ENCODE measurements at places on chromosomes 4 and X. TPM values are rescaled to one million over a fixed set of nuclear protein-coding genes. Genes with fewer than 3 reads are reported as not detected.

GRCh38 chr4:32435308-32435707 is 1715.1 kb downstream of the PCDH7 start:
- H3K27ac ChIP-seq = no peak overlapping the region
- no peak overlapping the region for H3K4me3 ChIP-seq
- H3K4me1 ChIP-seq = no peaks in the 10 kb centered on the region
- no peak for DNase-seq
- no peaks in the 10 kb centered on the region for H3K27me3 ChIP-seq
- no peaks in the 10 kb centered on the region for H3K36me3 ChIP-seq

ZBTB49 gene
- 13.3 TPM for total RNA-seq

- H3K27me3 ChIP-seq = peaks cover 2% of the 10 kb centered on the region
- H3K4me3 ChIP-seq = no peak overlapping the region
- H3K4me1 ChIP-seq = peaks cover 43% of the 10 kb centered on the region
- no peaks in the 10 kb centered on the region for H3K36me3 ChIP-seq
- no peak for DNase-seq
Observed at GRCh38 chrX:136745215-136746173, 35.2 kb downstream of the ARHGEF6 start.

GRCh38 chr4:122458625-122459024 is 2.1 kb upstream of the IL2 start:
- no peak for DNase-seq
- H3K4me3 ChIP-seq = no peak overlapping the region
- no peaks in the 10 kb centered on the region for H3K27me3 ChIP-seq
- H3K27ac ChIP-seq = no peak overlapping the region
- H3K4me1 ChIP-seq = peaks cover 8% of the 10 kb centered on the region

- H3K4me3 ChIP-seq = no peak overlapping the region
- no peak for DNase-seq
- no peaks in the 10 kb centered on the region for H3K36me3 ChIP-seq
- peaks cover 5% of the 10 kb centered on the region for H3K27me3 ChIP-seq
- H3K4me1 ChIP-seq = no peaks in the 10 kb centered on the region
Observed at GRCh38 chr4:31748382-31748781, 1028.2 kb downstream of the PCDH7 start.

DNA sequence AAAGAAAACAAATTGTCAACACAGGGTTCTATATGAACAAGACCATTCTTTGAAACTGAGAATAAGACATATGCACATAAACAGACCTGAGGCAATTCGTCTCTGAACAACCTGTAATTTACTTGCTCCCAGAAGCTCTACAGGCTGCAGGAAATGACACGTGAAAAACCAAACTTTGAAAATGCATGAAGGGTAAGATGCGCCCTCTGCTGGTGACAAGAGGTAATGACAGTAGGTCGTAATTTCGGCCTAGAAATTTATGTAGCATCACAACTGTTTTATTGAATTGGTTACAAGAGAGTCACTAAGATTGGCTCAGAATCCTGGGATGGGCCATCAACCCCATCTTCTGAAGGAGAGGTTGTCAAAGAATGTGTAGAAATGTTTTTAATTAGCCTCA is 276.5 kb downstream of the PPP4R3C start:
- DNase-seq = no peak
- H3K4me3 ChIP-seq = no peak overlapping the region
- no peaks in the 10 kb centered on the region for H3K27me3 ChIP-seq
- H3K36me3 ChIP-seq = no peaks in the 10 kb centered on the region
- no peak overlapping the region for H3K27ac ChIP-seq

- H3K4me3 ChIP-seq = no peak overlapping the region
- no peak for DNase-seq
- peaks cover 23% of the 10 kb centered on the region for H3K4me1 ChIP-seq
- H3K27me3 ChIP-seq = peaks cover 2% of the 10 kb centered on the region
- H3K36me3 ChIP-seq = no peaks in the 10 kb centered on the region
Observed at GRCh38 chrX:41108007-41108406, 22.8 kb downstream of the USP9X start.

DNA sequence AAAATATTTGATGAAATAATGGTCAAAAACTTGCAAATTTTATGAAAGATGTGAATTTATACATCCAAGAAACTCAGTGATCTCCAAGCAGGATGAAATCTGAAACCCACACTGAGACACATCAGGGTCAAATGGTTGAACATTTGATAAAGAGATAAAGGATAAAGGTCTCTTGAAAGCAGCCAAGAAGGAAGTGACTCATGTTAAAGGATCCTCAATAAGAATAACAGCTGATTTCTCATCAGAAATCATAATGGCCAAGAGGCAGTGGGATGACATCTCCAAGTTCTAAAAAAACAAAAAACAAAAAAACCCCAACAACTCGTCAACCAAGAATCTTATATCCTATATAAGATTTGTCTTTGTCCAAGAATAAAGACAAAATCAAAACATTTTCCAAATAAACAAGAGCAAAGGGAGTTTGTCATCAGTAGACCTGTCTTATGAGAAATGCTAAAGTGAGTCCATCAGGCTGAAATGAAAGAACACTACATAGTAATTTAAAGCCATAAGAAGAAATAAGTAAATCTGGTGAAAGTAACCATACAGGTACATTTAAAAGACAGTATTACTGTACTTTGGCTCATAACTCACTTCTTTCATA is 121.7 kb downstream of the PDS5A start:
- H3K27me3 ChIP-seq = no peaks in the 10 kb centered on the region
- peak overlapping the region; percentile 32 for H3K4me3 ChIP-seq
- DNase-seq = no peak
- H3K36me3 ChIP-seq = peaks cover 43% of the 10 kb centered on the region

PTTG2 gene
- not detected for total RNA-seq

GNL3L gene
- 32.7 TPM for total RNA-seq

CT45A1 gene
- not detected for total RNA-seq

- H3K36me3 ChIP-seq = peaks cover 4% of the 10 kb centered on the region
- no peak for DNase-seq
- no peak overlapping the region for H3K4me3 ChIP-seq
- H3K4me1 ChIP-seq = no peaks in the 10 kb centered on the region
Observed at GRCh38 chr4:187903700-187904099, 91.9 kb upstream of the ZFP42 start.

DNA sequence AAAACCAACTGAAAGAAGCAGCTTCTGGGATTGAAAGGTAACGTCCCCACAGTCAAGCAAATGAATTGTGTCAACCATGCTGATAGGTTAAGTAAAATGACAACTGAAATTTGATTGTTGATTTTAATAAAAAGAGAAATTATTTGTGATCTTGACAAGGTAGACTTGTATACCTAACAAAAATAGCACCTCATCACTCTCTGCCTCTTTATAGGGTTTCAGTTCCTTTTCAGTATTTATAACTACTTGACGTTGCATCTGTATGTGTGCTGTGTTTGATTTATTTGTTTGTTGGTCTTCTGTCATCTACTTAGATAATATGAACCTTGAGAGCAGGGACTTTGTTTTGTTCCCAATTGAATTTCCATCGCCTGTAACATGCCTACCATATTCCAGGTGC is 7.9 kb upstream of the PPP3CA start:
- no peak overlapping the region for H3K4me3 ChIP-seq
- DNase-seq = no peak
- no peak overlapping the region for H3K27ac ChIP-seq

MAGED4B gene
- total RNA-seq = 129 TPM

GRCh38 chrX:119008110-119008744 is 33.8 kb downstream of the LONRF3 start:
- no peak overlapping the region for H3K27ac ChIP-seq
- no peaks in the 10 kb centered on the region for H3K27me3 ChIP-seq
- H3K4me3 ChIP-seq = no peak overlapping the region
- H3K4me1 ChIP-seq = peaks cover 14% of the 10 kb centered on the region

DNA sequence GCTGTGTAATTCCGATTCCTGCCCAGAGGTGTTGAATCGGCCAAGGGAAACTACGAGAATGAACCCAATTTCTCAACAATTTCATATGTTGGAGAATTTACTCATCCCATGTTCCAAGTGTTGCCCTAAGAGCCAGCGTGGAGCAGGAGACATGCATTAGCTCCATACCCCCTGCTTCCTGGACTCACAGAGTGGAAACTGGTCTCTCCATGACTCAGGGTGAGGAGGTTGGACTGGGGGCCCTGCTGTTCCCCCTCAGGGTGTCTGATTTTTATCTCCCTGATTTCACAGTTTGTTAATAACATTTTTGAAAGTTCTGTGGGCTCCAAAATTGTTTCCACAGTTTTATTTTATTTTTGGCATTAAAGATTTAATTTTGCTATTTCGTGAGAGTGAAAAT is 183.0 kb upstream of the SFRP2 start:
- peaks cover 8% of the 10 kb centered on the region for H3K36me3 ChIP-seq
- DNase-seq = no peak
- no peaks in the 10 kb centered on the region for H3K4me1 ChIP-seq

DNA sequence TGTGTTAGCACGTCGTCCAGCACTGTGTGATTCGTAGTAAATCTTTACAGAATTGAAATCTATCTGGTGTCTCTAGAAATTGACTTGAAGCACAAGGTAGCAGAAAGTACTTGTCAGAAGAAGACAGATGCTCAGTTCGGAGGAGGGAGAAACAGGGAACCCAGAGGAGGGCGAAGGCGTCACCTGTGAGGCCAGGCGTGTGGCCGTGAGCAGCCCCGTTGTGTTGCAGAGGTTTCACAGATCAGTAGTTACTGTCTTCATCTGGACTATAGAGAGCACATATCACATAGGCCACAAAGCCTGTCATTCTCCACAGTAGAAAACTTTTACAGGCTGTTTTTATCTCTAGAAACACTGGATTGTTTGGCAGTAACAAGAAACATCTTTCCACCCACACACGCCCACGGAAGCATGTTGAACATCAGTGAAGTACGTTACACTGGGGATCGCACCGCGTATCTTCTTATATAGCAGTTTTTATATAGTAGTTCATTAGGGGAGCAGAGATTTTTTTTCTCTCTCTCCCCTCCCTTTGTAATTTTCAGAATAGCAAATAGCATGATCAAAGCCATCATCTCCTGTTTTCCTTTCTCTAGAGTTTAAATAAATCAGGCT is 48.1 kb upstream of the TLR3 start:
- peaks cover 3% of the 10 kb centered on the region for H3K27me3 ChIP-seq
- H3K27ac ChIP-seq = no peak overlapping the region
- DNase-seq = no peak
- no peak overlapping the region for H3K4me3 ChIP-seq

DNA sequence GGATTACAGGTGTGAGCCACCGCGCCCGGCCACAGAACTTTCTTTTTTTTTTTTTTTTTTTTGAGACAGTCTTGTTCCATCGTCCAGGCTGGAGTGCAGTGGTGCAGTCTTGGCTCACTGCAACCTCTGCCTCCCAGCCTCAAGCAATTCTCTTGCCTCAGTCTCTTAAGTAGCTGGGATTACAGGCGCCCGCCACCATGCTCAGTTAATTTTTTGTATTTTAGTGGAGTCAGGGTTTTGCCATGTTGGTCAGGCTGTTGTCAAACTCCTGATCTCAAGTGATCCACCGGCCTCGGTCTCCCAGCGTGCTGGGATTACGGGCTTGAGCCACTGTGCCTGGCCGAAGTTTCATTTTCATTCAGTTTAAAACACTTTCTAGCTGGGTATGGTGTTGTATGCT is 16.4 kb downstream of the FAM193A start:
- H3K4me3 ChIP-seq = no peak overlapping the region
- peaks cover 2% of the 10 kb centered on the region for H3K27me3 ChIP-seq
- no peak overlapping the region for H3K27ac ChIP-seq
- H3K4me1 ChIP-seq = no peaks in the 10 kb centered on the region

GRCh38 chr4:105572296-105572695 is 19.9 kb downstream of the ARHGEF38 start:
- no peak overlapping the region for H3K4me3 ChIP-seq
- DNase-seq = no peak
- no peaks in the 10 kb centered on the region for H3K4me1 ChIP-seq
- H3K27ac ChIP-seq = no peak overlapping the region
- no peaks in the 10 kb centered on the region for H3K27me3 ChIP-seq

DNA sequence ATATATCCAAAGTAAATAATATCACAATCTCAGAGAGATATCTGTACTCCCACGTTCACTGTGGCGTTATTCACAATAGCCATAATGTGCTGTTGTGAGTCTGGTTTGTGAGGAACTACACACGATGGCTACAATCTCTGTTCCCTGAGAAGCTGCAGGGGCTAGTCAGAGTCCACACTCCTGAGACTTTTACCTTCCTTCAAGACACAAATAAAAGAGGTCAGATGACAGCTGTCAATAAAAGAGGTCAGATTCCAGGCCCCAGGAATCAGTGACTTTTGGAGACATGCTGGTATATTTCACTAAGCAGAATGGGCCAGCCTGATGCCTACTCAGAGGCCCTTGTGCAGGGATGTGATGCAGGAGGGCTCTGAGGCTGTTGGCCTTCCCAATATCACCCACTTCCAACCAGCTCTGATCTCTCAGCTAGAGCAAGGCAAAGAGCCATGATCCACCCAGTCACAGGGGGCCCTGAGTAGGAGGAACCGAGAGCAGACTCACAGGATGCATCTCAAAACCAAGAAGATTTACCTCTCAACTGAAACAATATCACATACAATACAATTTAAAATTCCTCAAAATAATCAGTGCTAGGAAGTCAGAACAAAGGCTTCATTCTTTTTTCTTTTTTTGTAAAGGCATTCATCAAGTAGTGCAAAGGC is 13.8 kb downstream of the FRYL start:
- H3K27ac ChIP-seq = no peak overlapping the region
- peaks cover 2% of the 10 kb centered on the region for H3K27me3 ChIP-seq
- DNase-seq = no peak

DNA sequence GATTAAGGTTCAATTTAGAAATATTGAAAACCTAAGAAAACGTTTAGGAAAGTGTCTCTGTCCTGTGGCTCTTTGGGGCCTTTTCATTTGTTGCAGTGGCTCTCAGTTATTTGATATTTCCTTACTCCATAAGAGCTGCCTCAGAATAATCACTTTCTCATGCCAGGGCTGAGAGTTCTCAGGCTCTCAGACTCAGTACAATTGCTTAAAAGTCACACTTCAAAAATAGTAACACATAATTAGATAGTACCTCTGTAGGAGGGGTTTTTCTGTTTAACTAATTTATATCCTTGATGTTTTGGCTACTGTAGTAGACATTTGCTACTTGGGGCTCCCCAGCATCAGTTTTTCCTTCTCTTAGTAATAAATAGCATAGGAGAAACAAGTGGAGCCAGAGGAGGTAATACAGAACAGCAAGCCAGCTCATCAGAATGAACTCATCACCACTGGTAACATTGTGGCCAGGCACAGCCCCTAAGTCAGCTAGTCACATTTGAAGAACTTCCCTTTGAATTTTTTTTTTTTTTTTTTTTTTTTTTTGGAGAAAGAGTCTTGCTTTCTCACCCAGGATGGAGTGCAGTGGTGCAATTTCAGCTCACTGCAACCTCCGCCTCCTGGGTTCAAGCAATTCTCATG is 8.0 kb upstream of the HNRNPD start:
- no peak overlapping the region for H3K27ac ChIP-seq
- no peak for DNase-seq
- no peak overlapping the region for H3K4me3 ChIP-seq

SMIM14 gene
- 19.4 TPM for total RNA-seq

- peaks cover 4% of the 10 kb centered on the region for H3K36me3 ChIP-seq
- peaks cover 28% of the 10 kb centered on the region for H3K4me1 ChIP-seq
- DNase-seq = no peak
- H3K4me3 ChIP-seq = no peak overlapping the region
- H3K27ac ChIP-seq = no peak overlapping the region
Observed at GRCh38 chr4:8540072-8540471, 40.1 kb upstream of the GPR78 start.

GRCh38 chr4:108589961-108590360 is 30.4 kb upstream of the RPL34 start:
- H3K27ac ChIP-seq = no peak overlapping the region
- H3K4me3 ChIP-seq = no peak overlapping the region
- no peaks in the 10 kb centered on the region for H3K27me3 ChIP-seq
- no peaks in the 10 kb centered on the region for H3K36me3 ChIP-seq
- peaks cover 5% of the 10 kb centered on the region for H3K4me1 ChIP-seq

Data from endothelial cell (in vitro differentiated cells).